Activated CD4-positive, alpha-beta T cell treated with anti-CD3 and anti-CD28 coated beads, Interleukin-2, amount 50 U/mL, for 24 hours (primary cell): ENCODE measurements at places on chromosomes 11 and 22.

- no peak for DNase-seq
These were observed 236.6 kb upstream of the ANO3 start for GRCh38 chr11:26095340-26095739.

DNA sequence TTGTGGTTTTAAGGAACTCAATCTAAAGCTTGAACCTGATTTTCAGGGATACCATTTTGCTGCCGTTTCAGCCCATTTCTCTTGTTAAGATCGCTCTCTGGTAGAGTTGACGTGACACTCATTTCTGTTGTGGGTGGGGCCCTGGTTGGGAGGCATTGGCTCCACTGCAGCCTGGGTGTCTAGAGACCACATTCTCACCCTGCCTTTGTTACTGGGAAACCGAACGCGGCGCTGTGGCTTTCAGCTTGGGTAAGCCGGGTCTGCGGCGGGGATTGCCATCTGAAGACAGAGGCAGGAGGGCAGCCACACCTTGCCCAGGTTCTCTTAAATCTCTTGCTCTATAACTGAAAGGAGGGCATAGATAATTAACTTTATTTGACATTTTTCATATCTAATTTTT lies 3.2 kb downstream of the EHF start:
- no peak for DNase-seq

- DNase-seq, result no peak
These were observed 17.7 kb upstream of the IL2RB start for GRCh38 chr22:37167176-37167980.

DNA sequence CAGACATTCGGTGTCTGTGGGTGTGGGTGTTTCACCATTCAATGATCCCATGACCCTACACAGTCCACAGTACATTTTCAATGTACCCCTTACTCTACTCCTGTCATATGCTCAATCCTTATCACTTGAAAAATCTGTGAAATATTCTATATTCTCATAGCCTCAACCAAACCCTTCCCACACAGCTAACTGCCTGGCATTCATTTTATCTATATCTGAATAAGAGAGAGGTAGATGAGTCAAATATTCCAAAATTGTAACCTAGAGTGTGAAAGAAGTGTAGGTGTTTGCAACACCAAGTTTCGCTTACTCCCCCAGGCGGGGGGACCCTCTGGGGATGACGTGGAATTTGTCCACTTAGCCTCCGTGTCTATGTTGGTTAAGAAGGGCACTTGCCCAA lies 354.8 kb downstream of the ETS1 start:
- DNase-seq, result no peak

- no peak for DNase-seq
These were observed 587 bp downstream of the MYRF start for GRCh38 chr11:61752925-61753521.

DNA sequence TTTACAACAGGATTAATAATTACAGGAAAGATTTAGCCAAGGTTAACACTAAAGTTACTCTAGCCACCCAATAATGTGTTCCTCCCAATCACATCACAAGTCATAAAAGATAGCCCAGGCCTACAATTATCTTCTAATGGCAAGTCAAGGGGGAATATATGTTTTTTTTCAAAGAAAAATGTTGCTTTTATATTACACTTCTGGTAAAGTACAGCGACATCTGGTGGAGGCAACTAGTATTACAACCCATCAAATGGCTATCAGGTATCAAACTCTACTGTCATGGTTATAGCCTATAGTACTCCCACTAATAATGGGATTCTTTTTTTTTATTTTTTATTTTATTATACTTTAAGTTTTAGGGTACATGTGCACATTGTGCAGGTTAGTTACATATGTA lies 71.8 kb downstream of the XRRA1 start:
- DNase-seq, result no peak

GRCh38 chr11:105911454-105911853 lies 110.6 kb downstream of the MSANTD4 start:
- DNase-seq, result no peak

GRCh38 chr22:17334059-17334458 lies 35.2 kb upstream of the CECR2 start:
- DNase-seq, result no peak

GRCh38 chr22:39349506-39349966 lies 255 bp upstream of the SYNGR1 start:
- DNase-seq, result no peak

DNA sequence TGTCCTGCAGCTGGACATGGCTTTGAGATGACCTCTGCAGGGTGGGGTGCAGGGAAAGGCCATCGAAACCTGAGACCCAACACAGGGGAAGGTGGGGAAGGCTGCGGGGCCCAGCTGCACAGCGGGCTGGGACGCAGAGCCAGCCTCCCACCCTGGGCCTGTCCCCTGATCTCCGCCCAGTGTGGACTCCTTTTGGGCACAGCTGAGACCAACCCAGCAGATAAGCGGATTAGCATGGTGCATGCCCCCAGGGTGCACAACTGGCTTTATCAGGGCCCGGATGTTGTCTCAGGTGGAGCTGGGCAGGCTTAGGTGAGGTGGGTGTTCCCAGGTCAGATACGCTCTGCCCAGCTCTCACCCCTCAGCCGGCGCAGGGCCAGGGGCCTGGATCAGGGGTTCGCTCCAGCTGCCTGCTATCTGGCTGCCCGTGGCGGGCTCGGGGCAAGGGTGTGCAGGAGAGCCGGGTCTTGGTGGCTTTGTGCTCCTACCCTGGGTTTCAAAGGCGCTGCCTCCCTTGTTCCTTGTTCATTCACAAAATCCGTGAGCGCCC lies 28.1 kb upstream of the MUC5AC start:
- DNase-seq, result no peak

DNA sequence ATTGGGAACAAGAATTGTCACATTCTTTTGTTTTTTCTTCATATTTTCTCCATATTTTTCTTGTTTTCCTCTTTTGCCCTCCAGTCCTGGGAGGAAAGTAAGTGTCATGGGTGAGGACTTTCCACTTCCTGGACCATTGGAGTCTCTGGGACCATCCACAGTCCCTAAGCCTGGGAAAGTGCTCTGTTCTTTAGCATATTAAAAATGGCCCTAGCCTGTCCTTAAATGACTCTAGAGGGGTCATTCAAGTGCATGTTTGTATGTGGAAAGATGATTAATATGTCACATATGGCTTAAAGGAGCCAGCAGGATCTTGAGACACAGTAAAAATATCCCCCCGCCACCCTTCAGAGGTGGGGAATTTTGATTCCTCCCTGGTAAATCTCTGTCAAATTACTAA lies 20.1 kb upstream of the SCGB1D1 start:
- DNase-seq, result no peak

GRCh38 chr11:12986194-12986898 lies 22.8 kb upstream of the RASSF10 start:
- DNase-seq, result no peak

GRCh38 chr11:95892892-95893570 lies 30.9 kb downstream of the MTMR2 start:
- DNase-seq, result no peak

GRCh38 chr11:108927791-108928545 lies 263.1 kb downstream of the DDX10 start:
- DNase-seq, result no peak

DNA sequence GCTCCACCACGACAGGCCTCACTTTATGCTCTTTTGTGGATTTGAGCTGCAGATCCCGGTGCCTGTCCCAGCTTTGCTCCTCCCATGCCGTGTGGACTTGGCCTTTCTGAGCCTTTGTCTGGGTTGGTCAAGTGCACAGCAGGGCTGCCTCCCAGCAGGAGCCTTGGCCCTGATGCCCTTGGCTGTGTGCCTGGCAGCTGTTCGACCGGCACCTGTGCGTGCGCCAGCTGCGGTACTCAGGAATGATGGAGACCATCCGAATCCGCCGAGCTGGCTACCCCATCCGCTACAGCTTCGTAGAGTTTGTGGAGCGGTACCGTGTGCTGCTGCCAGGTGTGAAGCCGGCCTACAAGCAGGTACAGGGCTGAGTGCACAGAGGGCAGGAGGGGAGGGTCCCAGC lies 46.5 kb downstream of the MYO7A start:
- DNase-seq, result no peak

GRCh38 chr11:82719361-82720105 lies 14.1 kb downstream of the FAM181B start:
- DNase-seq, result no peak

GRCh38 chr22:36343070-36343719 lies 44.6 kb downstream of the MYH9 start:
- DNase-seq, result no peak

GRCh38 chr11:85848006-85848405 lies 7.2 kb upstream of the CCDC83 start:
- DNase-seq, result no peak

DNA sequence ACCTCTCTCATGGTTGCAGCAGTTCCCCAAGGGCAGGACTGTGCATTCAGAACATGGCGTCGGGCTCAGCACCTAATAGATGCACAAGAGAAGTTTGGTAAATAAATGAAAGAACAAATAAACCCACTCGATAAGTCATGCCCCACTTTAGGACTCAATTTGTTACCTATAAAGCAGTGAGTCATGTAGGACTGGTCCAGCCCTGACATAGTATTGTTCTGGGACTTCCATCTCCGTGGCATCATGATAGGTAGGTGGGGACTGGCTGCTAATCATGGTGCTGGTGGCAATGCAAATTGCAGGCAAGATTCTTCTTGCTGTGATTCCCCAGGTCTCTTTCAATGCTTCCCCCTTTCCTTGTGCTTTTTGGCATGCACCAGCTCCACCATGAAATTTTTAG lies 118.2 kb upstream of the CSNK2A3 start:
- no peak for DNase-seq

GRCh38 chr22:23752750-23753149 lies 1.5 kb downstream of the VPREB3 start:
- DNase-seq, result no peak

GRCh38 chr22:38191731-38192474 lies 9.9 kb upstream of the MAFF start:
- no peak for DNase-seq

DNA sequence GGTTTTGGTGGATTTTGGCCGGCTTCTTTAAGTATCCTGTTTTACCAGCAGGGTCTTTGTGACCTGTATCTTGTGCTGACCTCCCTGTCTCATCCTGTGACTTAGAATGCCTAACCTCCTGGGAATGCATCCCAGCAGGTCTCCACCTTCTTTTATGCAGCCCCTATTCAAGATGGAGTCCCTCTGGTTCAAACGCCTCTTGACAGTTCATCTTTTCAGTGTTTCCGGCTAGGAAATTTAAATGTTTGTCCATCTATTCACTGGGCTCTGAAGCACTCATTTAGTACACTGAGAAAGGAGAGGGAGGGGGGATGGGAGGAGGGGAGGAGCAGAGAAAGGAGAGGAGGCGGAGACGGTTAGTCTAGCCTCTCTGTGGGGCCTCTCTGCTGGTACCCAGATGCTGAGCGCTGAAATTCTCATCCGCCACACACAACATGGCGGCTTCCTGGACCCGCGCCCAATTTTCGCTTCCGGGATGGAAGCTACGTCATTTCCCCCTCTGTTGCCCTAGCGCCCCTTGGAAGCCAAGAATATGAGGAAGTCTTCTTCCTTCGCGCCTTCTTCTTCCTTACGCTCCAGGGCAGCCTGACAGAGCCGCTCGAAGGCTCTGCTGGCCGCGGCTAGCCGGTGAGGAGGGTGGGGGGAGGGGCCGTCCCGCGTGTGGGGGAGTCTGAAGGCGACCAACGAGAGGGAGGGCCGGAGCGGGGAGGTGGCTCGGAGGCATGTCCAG lies 69.0 kb upstream of the SYT13 start:
- peak; percentile 83 for DNase-seq

- no peak for DNase-seq
These were observed 710 bp downstream of the DERL3 start for GRCh38 chr22:23837911-23838680.

DNA sequence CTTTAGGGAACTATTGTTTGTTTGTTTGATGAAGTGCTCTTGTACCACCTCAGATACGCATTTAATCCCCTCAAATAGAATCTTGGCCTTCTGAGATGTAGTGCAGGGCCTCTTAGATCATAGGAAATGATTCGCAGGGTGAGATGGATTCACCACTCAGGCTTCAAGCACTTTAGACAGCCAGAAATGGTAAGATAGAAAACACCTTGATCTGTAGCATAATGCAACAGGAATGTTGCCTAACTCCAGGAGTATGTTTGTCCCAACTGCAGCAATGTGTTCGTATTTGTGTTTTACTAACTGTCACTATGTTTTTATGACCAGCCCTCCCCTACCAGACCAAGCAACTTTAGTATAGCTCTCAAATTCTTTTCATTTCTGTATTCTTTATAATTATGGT lies 761.2 kb downstream of the NELL1 start:
- DNase-seq, result no peak

GRCh38 chr22:19896665-19897355 lies 42.1 kb upstream of the GNB1L start:
- DNase-seq, result no peak

DNA sequence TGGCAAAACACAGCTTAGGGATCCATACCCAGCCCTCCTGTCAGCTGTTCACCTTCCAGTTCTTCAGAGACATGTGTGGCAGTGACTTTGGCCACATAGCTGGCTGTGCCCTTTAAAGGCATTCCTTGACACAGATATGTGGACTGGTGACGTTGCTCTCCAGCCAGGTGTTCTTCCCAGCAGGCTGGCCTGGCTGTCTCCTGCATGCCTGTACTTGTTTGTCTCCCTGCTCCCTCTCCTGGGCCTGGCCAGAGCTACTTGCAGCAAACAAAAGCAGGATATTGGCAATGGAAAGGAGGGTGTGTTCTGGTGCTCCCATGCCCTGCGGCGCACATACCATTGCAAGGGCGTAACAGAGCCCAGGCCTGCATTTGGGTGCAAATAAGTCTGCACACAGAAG lies 38.3 kb downstream of the PIK3IP1 start:
- DNase-seq, result no peak

GRCh38 chr11:125062931-125063428 lies at the start of gene SLC37A2:
SLC37A2 (plus strand) TSS chr11:125063305; CDS start chr11:125063368, 63 bp downstream.
- DNase-seq, result no peak

DNA sequence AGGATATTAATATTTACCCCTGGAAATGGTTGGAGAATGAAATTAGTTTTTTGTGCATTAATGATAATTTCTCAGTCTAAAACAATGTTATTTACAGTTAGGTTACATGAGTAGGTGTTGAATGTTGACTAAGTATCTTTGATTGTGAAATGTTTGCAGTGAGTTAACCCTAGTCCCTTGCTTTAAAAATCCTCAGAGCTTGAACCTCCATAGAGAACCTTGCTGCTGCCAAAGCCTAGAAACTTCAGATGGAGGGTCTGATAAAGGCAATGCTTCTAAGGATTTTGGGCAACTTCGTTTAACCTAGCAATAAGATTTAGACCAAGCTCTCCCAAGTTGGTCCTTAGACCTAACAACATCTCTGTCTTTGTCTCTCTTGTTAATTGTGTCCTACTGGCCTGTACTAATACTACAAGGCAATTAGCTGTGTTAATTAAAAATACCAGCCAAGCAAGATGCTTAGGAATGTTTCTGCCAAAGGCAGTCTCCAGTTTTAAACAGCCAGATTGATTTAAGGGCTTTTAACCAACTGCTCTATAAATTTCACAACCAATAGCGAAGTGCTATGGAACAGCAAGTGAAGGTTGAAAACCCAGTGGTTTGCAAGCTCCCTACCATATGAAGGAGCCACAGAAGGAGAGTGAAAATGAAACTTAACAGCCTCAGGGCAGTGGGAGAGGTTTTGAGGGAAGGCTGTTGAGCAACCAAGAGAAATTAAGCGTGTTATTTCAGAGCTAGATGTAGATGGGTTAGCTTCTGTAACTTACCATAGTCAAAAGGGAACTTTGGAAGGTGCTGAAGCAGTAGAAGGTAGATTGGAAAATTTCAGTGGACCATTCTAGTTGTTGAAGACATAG lies 295.9 kb upstream of the ANO5 start:
- no peak for DNase-seq
